ENCODE measurements at places on chromosomes 4 and X. TPM values are rescaled to one million over a fixed set of nuclear protein-coding genes. Genes with fewer than 3 reads are reported as not detected.

DNA sequence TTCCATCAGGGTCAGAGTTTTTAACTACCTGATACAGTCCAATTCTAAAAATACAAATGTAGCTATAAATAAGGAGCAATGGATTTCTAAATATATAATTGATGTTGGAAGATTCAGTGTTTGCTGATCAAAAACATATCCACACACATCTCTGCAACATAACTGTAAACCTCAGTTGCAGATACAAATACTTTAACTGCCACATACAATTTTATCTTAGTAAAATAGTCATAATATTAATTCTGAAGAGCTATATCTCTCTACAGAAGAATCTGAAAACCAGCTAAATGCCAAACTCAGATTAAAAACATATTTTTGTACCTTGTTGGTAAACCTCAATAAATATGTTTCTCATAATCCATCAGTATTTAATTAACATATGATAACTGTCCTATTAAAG, 674.3 kb upstream of the INTU start:
- H3K4me1 ChIP-seq, result peaks cover 11% of the 10 kb centered on the region
- no peak overlapping the region for H3K4me3 ChIP-seq
- H3K27me3 ChIP-seq, result no peaks in the 10 kb centered on the region
- 0 out of 3 replicates have a peak, but pooled peaks cover 3% of the 10 kb centered on the region for H3K36me3 ChIP-seq
- no peak for DNase-seq

GRCh38 chr4:113943863-113944262, 35.6 kb downstream of the ARSJ start:
- H3K36me3 ChIP-seq, result no peaks in the 10 kb centered on the region
- no peak overlapping the region for H3K4me3 ChIP-seq
- DNase-seq, result no peak
- H3K27me3 ChIP-seq, result no peaks in the 10 kb centered on the region
- no peaks in the 10 kb centered on the region for H3K4me1 ChIP-seq
- no peak overlapping the region for H3K27ac ChIP-seq

DNA sequence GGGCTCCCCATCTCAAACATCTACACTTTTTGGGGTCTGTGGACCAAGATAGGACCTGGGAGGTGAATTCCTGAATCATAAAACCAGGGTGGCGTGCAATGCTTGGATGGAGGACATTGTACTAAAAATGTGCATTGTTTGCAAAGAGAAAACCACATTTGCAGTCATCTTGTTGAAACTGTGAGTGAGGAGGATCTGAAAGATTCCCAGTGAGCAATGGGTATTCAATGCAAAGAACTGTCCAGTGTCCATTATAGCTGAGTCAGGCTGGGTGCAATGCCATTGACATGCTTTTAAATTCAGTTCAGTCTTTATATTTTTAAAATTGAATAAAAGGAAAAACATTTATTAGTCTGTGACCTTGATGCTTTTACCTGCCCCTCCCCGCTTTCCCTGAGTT, 215.7 kb downstream of the STK32B start:
- DNase-seq, result no peak
- H3K27ac ChIP-seq, result no peak overlapping the region
- no peaks in the 10 kb centered on the region for H3K36me3 ChIP-seq
- peaks cover 10% of the 10 kb centered on the region for H3K27me3 ChIP-seq
- H3K4me1 ChIP-seq, result no peaks in the 10 kb centered on the region
- no peak overlapping the region for H3K4me3 ChIP-seq

DNA sequence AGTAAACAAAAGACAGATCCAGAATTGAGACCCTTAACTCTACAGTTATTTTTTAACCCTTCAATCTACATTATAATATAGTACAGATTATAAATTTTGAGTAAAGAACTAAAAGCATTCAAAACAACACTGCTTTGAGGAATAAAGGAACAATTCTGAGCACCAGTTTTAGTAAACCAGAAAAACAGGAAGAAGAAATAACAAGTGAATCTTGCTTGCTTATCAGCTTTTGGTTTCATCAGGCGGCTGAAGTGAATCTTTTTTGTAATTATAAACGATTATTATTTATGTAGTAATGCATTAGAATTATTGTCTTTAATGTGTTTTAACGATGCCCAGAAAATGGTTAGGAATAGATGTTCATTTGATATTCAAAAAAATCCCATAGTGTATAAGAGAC, 305.4 kb downstream of the ARAP2 start:
- H3K4me1 ChIP-seq, result no peaks in the 10 kb centered on the region
- no peaks in the 10 kb centered on the region for H3K27me3 ChIP-seq
- no peak overlapping the region for H3K27ac ChIP-seq
- H3K36me3 ChIP-seq, result no peaks in the 10 kb centered on the region
- no peak overlapping the region for H3K4me3 ChIP-seq

GRCh38 chrX:2828344-2828958, at the start of gene GYG2:
TSS of gene GYG2 (plus strand) at chrX:2828930. CDS start at chrX:2830189, 1,259 bp downstream.
- H3K4me3 ChIP-seq, result peak within 1 kb of the TSS; percentile 34
- DNase-seq, result no peak
- no peak within 1 kb of the TSS for H3K27ac ChIP-seq

DNA sequence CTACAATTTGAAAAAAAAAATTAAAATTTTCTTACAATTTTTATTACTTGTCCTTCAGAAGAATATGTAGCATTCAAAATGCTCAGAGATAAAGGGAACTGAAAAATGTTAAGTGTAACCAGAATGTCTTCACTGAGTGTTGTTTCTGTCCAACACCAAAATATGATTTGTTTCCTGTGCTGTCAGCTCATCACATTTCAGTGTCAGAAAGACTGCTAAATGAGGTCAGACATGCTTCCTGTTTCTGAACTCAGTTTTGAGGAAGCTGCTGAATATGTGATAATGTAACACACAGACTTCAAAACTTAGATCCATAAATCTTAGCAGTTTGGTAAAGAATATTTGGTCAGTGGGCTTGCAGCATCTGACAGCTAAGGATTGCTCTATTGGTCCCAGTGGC, 1849.7 kb downstream of the PCDH7 start:
- no peak for DNase-seq
- no peaks in the 10 kb centered on the region for H3K4me1 ChIP-seq
- no peaks in the 10 kb centered on the region for H3K27me3 ChIP-seq
- H3K27ac ChIP-seq, result no peak overlapping the region
- no peak overlapping the region for H3K4me3 ChIP-seq
- H3K36me3 ChIP-seq, result no peaks in the 10 kb centered on the region

GRCh38 chr4:7207628-7208231, 15.4 kb downstream of the SORCS2 start:
- no peak overlapping the region for H3K4me3 ChIP-seq
- H3K4me1 ChIP-seq, result peaks cover 6% of the 10 kb centered on the region

- H3K27ac ChIP-seq, result no peak overlapping the region
- H3K4me1 ChIP-seq, result no peaks in the 10 kb centered on the region
- no peaks in the 10 kb centered on the region for H3K36me3 ChIP-seq
Observed at GRCh38 chr4:143281507-143282190, 55.0 kb upstream of the GAB1 start.

DNA sequence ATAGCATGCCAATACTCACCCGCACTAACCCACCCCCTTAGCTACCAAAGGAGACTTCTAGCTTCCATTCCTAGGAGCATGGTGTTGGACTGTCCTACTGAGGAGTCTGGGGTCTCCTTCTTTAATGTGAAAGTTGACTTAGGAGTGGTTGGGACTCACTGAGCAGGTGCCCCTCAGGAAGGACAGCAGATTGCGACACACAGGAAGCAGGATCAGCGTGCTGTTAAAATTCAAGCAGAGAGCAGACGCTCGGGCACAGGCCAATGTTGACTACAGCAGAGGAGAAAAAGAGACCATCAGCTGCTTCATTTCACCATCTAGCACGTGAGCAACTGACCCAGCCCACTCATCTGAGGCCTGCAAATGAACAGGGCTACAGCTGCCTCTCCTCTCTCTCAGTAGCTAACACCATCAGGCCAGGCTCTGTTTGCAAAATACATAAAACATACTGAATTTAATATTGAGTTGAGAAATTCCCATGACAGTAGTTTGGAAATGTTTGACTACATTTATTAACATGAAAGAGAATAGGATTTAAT, 10.8 kb downstream of the NOX1 start:
- no peaks in the 10 kb centered on the region for H3K4me1 ChIP-seq
- no peak overlapping the region for H3K27ac ChIP-seq
- no peaks in the 10 kb centered on the region for H3K27me3 ChIP-seq
- DNase-seq, result no peak

DNA sequence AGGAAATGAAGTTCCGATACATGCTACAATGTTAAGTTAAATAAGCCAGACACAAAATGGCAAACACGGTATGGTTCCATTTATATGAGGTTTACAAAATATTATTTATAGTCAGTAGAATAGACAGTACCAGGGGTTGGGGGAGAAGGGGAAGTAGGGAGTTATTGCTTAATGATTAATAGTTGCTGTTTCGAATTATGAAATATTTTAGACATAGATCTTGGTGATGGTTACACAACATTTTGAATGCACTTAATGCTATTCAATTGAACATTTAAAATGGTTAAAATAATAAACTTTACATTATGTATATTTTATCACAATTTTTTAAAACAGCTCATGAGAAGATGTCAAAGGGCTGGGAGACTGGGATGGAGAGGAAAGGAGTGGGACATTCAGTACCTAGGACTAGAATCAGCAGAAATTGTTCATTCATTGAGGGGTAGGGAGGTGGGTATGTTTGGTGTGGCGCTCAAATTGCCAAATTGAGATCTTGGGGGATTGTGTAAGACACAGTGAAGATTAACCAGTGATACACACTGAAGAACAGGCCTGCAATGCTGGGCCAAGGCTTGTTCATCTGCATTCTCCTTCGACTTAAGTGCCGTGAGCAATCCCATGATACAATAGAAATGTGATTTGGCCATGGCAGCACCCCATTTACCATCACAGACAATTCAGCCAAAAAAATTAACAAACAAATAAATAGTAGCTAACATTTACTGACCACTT, 165.6 kb upstream of the GALNT7 start:
- H3K4me1 ChIP-seq, result no peaks in the 10 kb centered on the region
- H3K27ac ChIP-seq, result no peak overlapping the region
- no peaks in the 10 kb centered on the region for H3K36me3 ChIP-seq
- H3K27me3 ChIP-seq, result no peaks in the 10 kb centered on the region

DNA sequence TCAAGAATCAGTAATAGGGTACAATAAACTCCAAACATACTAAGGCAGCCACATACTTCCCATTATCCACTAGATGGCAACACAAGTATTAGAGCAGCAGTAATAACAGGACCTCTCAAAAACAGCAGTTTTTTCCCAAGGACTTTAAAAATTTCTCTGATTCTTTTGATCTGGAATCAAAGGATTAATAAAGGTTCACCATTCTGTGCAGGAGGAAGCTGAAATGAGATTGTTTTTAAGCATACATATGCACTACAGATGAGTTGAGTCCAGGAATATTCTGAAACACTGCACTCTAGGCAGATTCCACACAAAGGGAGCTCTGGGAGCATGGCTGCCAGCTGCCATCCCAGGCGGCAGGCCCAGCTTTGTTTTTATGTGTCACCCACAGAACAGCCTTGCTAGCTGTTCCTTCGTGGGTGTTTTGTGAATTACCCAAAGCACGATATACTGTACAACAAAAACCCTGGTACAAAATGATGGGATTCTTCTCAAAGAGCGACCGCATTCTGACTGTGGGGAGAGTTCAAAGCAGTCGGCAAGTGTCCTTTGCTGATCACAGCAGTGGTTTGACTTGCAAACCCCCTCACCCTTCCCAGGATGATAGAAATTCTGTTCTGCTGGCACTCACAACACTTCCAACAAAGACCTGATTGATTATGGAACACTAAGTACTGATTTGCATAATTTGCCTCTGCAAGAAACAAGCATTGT, 61.0 kb downstream of the STX18 start:
- no peak for DNase-seq
- H3K4me3 ChIP-seq, result no peak overlapping the region
- H3K27ac ChIP-seq, result no peak overlapping the region
- H3K27me3 ChIP-seq, result no peaks in the 10 kb centered on the region
- no peaks in the 10 kb centered on the region for H3K36me3 ChIP-seq

DNA sequence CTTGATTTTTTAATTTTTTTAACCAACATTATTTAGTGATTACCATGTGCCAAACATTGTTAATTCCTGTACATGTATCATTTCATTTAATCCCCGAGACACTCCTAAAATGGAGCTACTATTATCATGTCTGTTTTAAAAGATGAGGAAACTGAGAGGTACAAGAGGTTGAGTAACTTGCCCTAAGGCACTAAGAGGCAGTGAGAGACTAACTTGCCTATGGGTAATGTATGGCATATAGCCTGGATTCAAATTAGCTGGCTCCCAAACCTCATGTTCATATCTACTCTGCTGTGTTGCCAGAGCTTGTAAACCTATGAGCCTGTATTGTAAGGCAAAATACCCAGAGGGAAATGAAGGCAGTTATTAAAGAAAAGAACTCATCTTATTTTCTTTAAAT, 443.6 kb downstream of the IL15 start:
- no peaks in the 10 kb centered on the region for H3K36me3 ChIP-seq
- DNase-seq, result no peak
- H3K4me1 ChIP-seq, result no peaks in the 10 kb centered on the region
- no peak overlapping the region for H3K4me3 ChIP-seq
- no peaks in the 10 kb centered on the region for H3K27me3 ChIP-seq

GRCh38 chr4:14583752-14584151, 418.5 kb upstream of the CPEB2 start:
- no peaks in the 10 kb centered on the region for H3K27me3 ChIP-seq
- no peaks in the 10 kb centered on the region for H3K36me3 ChIP-seq
- no peak for DNase-seq
- H3K4me3 ChIP-seq, result no peak overlapping the region
- H3K4me1 ChIP-seq, result no peaks in the 10 kb centered on the region
- no peak overlapping the region for H3K27ac ChIP-seq

DNA sequence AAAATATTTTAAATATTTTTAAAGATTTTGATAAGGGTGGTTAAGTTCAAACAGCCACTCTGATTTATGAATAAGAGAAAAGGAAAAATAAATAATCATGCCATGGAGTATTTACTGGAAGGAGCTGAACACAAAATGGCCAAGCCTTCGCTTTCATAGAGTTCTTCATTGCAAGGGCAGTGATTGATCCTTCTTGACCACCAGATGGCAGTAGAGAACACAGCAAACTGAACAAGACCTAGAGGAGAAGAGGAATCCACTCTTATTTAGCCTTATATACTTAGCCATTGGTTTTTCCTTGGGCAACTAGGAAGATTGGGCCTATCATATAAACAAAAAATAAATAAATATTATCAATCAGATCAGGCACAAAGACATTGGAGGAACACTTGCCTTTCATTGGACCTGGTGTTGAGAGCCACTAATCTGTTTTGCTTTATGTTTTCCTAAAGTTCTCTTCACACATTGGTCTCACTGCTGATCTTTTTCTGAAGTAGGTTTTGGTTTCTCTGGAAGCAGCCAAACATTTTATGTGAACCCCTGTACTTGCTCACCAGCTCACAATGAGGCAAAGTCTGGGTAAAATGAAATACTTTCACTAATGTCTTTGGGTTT, 58.1 kb upstream of the PARM1 start:
- no peaks in the 10 kb centered on the region for H3K27me3 ChIP-seq
- no peak overlapping the region for H3K27ac ChIP-seq
- peak; percentile 46 for DNase-seq
- H3K4me1 ChIP-seq, result no peaks in the 10 kb centered on the region
- no peaks in the 10 kb centered on the region for H3K36me3 ChIP-seq

Gene SSX1
- total RNA-seq, result 137 TPM

Gene CPZ
- total RNA-seq, result 1.6 TPM

Gene STATH
- total RNA-seq, result not detected

Gene PNPLA4
- total RNA-seq, result 24.9 TPM

Gene CT45A10
- total RNA-seq, result 107 TPM

Gene NONO
- 475 TPM for total RNA-seq

Gene SPIN2A
- 0.60 TPM for total RNA-seq

Gene SLC2A9
- total RNA-seq, result 0.49 TPM

Gene MAP7D2
- total RNA-seq, result 0.07 TPM

Gene TRO
- total RNA-seq, result 0.74 TPM

Gene PPBP
- total RNA-seq, result not detected

Gene GUCY1A1
- total RNA-seq, result not detected

Gene TMEM129
- 40.3 TPM for total RNA-seq

Gene PDLIM3
- not detected for total RNA-seq

Gene C4orf50
- not detected for total RNA-seq

Gene ADH7
- total RNA-seq, result not detected

All from K562 (cell line).